HFF-Myc (cell line): ENCODE measurements at places on chromosomes 4 and X.

DNA sequence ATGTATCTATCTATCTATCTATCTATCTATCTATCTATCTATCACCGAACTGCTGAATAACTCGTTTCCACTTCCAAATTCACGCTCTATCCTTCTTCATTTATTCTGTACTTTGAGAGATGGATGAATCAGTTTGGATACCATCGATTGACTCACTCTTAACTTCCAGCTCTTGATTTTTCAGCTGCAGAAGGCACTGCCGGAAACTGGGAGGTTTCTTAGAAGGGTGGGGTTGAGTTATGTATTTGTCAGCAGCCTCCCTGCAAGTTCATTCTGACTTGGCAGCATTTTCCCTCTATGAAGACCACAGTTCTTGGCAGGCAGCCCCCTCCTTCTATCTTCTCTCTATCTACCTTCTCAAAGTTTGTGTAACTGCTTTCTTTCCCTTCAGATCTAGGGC, 112.0 kb upstream of the MAGEB18 start:
- DNase-seq: no peak

- DNase-seq: no peak
Observed at GRCh38 chr4:53744446-53745160, 153.3 kb upstream of the LNX1 start.

DNA sequence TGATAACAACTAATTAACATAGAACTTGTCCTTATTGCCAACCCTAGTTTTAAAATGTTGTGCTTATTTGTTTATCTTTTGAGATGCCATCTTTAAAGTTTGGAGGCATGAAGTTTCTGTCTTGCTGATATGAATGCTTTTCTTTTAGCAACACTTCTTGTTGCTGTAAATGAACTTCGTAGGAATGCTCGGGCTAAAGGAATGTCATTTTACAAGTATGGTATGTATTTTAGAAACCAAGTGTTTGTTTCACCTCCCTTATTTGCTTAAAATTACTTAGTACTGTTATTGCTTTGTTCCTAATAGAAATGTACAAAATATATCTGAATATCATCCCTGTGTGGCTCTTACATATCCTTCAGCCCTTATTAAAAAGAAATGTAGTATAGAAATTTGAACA, 76.1 kb downstream of the SLC30A9 start:
- DNase-seq: no peak

DNA sequence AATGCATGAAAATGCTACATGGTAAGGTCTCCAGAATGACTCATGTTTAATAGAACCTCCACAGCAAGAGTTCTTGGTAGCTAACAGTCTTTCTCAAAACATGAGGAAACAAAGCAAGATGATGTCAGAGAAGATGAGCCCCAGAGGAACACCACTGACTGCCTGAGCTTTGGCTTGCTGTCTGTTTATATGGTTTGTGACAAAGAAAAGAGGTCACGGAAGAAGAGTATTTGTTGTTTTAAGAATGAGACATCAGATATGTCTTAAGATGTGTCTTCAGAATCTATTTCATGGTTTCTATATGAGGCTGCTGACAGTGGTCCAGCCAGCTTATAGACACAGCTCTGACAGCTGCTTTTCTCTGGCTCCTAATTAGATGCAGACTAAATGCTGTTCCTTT, 18.8 kb upstream of the AREG start:
- no peak for DNase-seq

- DNase-seq: no peak
Observed at GRCh38 chr4:98341309-98341708, 80.1 kb downstream of the RAP1GDS1 start.

DNA sequence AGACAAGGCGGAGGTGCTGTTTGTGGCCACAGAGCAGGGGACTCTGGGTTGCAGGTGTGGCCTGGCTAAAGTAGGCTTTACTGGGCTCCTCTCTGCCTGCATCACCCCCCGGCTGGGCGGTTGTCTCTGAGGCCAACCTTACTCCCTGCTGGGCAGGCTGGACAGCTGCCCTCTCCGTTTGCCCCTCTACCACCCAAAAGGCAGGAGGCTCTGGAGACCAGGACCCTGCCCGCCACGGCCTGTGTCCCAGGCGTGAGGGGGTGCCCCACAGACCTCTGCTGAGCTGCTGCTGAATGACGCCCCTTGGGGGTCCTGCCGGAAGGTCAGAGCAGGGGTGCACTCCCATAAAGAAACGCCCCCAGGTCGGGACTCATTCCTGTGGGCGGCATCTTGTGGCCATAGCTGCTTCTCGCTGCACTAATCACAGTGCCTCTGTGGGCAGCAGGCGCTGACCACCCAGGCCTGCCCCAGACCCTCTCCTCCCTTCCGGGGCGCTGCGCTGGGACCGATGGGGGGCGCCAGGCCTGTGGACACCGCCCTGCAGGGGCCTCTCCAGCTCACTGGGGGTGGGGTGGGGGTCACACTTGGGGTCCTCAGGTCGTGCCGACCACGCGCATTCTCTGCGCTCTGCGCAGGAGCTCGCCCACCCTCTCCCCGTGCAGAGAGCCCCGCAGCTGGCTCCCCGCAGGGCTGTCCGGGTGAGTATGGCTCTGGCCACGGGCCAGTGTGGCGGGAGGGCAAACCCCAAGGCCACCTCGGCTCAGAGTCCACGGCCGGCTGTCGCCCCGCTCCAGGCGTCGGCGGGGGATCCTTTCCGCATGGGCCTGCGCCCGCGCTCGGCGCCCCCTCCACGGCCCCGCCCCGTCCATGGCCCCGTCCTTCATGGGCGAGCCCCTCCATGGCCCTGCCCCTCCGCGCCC, 920 bp downstream of the HTT-AS start:
- DNase-seq: peak; percentile 29

- no peak for DNase-seq
Observed at GRCh38 chr4:123198706-123199105, 197.9 kb upstream of the SPRY1 start.

GRCh38 chr4:153595894-153596601, 88.0 kb upstream of the TLR2 start:
- DNase-seq: no peak

GRCh38 chrX:151184705-151185104, 8.3 kb downstream of the GPR50 start:
- DNase-seq: no peak

DNA sequence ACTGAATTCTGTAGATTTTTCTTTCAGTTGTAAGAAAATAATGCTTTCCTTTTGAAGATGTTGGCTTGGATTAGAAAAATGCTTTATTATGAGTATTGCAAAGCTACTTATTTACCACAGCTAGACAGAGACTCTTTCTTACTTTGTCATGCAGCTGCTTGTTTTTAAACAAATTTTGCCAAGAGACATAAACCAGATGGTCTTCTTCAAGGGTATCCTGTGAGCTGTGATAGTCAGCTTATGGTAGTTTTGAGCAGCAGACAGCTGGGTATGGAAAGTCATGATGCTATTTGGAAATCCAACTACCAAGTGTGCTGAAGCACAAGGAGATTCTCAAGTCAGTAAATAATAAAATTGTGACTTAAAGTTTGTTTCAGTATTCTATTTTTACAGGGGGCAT, 941.5 kb downstream of the DMD start:
- no peak for DNase-seq

DNA sequence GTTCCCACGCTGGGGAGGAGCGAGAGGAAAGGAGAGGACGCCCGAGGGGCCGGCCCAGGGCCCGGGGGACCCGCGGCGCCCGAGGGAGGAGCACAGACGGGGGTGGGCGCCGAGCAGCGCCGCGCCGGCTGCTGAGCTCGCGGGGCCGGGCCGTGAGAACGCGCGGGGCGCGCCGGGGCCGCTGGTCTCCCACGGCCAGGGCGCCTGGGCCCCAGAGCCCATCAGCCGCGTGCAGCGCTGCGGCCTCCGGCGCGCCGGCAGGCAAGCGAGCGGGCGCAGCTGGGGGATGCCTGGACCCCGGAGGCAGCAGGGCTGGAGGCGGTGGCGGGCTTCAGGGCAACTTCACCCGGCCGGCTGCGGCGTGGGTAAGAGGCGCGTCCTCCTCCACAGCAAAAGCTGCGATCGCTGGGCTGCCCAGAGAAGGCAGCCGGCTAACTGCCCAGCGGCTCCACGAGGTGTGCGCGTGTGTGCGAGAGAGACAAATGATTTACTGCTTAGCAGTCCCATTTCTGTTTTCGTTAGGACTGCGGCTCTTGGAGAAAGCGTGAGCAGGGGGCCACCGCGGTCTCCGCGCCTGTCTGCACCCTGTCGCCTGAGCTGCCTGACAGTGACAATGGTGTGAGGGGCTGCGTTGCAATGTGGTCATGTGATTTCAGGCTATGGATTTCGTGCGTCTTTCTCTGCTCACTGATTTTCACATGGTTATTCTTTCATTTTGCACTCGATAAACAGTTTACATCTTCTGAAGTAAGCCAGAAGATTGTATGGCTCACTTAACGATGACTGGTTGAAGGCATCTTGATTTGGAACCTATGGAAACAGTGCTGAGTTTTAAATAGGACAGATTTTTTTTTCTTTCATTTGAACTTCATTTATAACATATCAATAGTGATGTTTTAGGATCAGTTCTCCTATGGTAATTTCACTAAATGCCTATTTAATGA, 1.2 kb downstream of the GUCY1A1 start:
- DNase-seq: no peak

DNA sequence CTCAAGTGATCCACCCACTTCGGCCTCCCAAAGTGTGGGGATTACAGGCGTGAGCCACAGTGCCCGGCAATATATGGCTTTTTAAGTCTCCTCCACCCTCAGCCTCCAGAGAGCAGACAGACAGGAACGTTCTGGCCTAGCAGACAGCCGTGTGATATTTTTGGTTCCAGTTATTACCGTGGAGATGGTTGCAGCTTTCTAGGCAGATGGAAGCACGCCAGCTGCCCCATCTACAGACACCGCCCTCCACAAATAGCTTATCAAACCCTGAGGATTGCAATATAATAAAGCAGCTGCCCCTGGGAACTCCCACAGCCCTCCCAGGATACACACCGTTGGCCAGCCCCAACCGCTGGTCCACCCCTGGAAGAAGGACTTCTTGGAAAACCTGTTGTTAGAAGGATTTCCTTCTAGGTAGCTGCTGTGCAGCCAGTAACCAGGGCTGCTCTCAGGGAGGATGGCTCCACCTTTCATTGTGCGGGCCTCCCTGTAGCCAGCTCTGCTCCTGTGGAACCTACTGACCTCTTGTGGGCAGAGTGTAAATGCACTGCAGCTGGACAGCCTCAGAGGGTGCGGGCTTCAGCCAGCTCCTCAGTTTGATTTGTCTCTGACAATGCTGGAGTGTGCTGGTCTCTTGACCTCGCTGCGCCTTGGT, 44.0 kb downstream of the SLC25A5 start:
- peak; percentile 21 for DNase-seq

DNA sequence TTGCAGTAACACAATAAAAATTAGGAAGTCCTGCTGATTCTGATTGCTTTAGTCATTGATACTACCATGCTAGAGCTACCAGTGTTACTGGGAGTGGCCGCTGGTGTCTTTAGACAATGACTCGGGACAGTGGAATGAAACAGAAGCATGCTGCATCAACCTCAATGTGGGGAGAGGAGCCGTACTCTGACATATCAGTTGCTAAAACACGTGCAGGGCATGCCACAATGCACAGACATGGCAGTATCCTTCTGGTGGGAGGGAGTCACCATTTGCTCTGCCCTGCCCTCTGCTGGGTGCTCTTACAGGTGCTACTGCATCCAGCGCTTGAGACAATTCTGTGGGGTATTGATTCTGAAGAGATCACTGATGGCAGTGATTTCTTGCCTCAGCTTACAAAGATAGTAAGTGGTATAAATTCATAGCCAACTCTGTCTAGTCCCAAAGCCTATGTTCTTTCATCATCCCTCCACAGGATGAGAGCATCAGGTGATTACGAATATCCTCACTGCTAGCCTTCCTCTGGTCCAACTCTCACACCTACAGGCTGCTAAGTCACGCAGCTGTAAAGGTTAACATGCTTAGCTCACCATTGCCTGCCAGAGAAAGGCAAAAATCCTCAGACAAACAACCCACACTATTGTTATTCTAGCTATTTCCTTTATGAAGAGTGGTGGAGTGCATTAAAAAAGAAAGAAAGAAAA, 43.7 kb downstream of the NSG1 start:
- DNase-seq: peak; percentile 80

- no peak for DNase-seq
Observed at GRCh38 chr4:6689506-6689960, 4.1 kb upstream of the S100P start.

DNA sequence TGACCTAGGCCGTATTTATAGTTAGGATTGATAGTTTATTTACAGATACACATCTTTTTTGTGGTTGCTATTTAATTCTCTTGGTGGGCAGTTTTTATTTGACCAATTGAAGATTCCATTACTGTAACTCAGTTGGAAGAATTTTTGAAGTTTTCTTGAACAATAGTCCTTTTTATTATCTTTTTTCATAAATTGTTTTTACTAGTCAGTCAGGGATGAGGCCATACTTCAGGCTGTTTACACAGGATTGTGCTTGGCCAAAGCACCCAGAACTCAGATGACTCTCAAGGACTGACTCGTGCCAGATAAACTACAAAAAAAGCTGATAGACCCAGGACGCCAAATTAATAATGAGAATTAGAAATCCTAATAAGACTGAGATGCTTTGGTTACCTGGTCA, 7.0 kb downstream of the HERC3 start:
- DNase-seq: no peak

DNA sequence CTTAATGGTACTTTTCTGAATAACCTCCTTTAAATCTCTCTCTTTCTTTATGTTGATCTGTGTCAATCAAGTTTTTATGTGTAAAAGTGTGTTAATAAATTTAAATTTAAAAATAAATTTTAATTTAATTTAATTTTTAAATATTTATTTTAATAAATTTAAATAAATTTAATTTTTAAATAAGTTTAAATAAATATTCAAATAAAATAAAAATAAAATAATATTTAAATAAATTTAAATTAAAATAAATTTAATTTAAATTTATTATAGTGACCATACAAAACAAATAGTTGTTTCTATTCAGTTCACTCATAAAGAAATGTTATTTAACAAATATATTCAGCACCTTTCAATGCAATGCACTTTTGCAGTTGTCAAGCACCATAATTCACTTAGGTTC, 146.9 kb downstream of the GRID2 start:
- DNase-seq: no peak

- peak; percentile 78 for DNase-seq
Observed at GRCh38 chrX:21926527-21927278, 13.8 kb upstream of the SMS start.

DNA sequence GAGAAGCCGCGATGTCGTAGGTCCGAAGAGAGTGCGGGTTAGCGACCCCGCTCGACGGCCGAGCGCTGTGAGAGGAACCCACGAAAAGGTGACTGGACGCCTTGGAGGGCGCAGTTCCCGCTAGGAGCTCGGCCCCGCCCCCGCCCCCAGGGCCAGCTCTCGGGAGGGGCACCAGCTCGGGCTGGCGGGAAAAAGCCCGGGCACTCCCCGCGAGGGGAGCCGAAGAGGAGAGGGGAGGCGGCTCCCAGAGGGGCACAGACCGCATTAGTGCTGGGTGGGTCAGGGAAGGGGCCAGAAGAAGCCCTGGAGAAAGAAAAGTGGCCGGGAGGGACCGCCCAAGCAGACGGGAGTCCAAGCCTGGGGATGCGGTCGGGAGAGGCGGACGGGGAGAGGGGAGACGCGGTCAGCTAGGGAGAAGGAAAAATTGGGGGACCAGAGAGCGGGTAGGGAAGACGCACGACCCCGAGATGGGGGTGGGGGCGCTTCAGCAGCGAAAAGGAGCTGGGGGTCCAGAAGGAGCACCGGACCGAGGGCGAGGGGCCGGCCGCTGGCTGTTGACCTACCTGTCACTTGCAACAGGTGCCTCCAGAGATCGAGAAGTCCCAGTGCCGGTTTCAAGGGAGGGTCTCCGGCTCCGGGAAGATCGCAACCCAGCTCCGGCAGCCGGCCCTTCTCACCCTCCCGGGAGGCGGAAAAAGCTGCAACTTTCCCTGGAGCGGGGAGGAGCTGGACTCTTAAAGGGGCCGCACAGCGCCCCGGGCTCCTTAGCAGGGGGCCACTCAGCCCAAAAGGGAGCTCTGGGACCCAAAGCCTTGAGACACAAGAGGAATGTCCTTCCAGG, at the start of gene SYTL4:
SYTL4 (minus strand) TSS at position 681 of the 841 bp plus-strand sequence. CDS start 30,084 bp downstream, outside the sequence.
- DNase-seq: no peak
